Hematopoietic multipotent progenitor cell treated with erythropoietin and hydrocortisone succinate and interleukin-3 and kit ligand, for 17 days (in vitro differentiated cells): ENCODE measurements at places on chromosomes 5 and 9.

- DNase-seq = no peak
These were observed 15.3 kb downstream of the NOTCH1 start for GRCh38 chr9:136530461-136531089.

DNA sequence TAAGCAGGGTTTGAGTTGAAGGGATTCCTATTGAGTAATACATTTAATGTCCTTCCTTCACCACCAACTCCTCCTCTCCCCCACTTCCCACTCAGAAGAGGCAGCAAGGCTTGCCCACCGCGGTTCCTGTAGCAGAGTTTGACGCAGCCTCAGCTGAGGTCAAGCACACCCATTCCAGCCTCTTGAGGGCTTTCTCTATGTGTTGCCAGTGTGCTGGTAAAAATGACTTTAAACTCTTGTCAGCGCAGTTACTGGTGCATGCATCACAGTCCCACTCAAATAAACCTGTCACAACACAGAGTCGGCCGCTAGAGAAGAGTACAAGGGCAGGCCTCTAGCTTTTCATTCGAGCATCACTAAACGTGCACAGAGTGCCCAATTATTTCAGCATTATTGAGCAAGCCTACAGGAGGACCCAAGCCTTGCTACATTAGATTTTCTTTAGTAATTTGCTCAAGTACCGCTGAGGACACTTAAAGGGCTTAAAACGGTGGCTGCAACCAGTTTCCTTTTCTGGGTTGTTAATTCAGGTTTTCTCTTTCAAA, 79.6 kb downstream of the TLE4 start:
- no peak for DNase-seq

DNA sequence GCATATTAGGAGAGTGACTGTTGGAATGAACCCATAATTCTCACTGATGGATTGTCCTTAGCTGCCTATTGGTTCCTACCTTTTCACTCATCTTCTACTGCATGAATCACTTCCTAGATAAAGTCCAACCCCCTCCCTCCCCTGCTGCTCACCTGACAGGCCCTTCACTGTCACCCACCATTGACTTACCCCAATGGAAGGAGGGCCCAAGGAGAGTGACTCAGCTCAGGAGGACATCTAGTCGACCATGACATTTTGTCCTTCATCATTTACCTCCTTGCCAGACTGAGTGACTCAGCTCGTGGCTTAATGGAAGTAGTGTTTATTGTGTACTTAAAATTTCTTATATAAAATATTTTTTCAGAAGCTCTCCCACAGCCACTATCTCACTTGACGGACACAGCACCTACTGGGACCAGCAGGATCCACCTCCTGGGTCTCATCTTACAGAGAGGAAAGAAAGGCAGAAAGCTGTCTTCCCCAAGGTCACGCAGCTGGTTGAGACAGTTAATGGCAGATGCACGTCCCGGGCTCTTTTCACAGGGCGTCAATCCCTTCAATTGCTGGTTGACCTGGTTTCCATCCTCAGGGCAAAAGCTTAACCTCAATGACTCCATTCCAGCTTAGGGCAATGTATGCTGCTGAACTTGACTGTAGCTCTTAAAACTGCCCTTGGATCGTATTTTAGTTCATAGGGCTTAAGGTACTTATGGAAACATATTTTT, 142.3 kb downstream of the MARCHF11 start:
- no peak for DNase-seq

- no peak for DNase-seq
These were observed 87.0 kb upstream of the TLE1 start for GRCh38 chr9:81776390-81776789.

- DNase-seq = no peak
These were observed 3.9 kb upstream of the FBP1 start for GRCh38 chr9:94643176-94643575.

DNA sequence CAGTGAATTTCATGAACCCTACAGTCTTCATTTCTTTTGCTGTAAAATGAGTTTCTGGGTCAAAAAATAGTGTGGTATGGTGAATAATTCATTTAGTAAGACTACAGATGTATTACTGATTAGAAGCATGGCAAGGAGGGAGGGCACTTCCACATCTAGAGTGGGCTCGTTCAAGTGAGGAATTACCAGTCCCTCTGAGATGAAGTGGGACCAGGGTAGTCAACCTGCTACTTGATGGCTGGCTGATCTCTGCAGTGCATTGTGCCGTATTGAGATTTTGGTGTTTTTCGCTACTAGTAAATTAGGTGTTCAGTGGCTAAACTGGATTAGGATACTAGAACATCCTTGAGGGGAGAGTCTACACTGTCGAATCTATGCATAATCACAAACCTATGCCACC, 10.8 kb downstream of the CDC37L1 start:
- no peak for DNase-seq

GRCh38 chr5:117414926-117415325, 840.3 kb upstream of the SEMA6A start:
- no peak for DNase-seq

GRCh38 chr9:99595796-99596195, 225.9 kb upstream of the NR4A3 start:
- DNase-seq = no peak

DNA sequence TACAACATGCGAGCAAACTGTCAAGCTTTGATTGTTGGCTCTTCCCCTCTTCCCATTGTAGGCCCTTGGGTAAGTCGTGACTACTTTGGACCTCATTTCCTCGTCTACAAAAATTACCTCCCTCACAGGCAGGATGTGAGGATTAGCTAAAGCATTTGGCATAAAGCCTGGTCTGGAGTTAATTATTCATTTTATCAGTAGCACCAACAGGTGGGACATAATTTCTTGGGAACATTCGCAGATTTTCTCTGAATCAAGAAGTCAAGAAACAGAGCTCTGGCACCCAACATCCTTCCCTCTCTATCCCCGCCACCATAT, 39.9 kb upstream of the SEMA6A start:
- DNase-seq = no peak

DNA sequence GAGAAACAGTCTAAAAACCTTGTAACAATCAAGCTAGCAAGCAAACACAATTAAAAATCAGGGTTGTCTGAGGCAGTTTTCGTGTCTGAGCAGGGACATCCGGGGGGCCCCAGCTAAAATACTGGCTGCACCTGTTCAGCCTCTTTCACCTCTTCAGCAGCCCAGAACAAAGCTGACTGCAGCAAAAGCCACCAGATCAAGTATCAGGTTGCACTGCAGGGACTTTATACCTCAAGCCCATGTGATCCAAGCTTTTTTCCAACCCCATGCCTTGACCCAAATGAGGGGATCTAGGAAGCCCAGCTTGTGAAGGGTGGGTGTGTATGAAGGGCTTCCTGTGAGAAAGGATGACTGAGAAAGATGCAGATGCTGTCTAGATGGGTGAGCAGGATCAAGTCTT, 133.4 kb downstream of the SEMA6A start:
- DNase-seq = no peak

DNA sequence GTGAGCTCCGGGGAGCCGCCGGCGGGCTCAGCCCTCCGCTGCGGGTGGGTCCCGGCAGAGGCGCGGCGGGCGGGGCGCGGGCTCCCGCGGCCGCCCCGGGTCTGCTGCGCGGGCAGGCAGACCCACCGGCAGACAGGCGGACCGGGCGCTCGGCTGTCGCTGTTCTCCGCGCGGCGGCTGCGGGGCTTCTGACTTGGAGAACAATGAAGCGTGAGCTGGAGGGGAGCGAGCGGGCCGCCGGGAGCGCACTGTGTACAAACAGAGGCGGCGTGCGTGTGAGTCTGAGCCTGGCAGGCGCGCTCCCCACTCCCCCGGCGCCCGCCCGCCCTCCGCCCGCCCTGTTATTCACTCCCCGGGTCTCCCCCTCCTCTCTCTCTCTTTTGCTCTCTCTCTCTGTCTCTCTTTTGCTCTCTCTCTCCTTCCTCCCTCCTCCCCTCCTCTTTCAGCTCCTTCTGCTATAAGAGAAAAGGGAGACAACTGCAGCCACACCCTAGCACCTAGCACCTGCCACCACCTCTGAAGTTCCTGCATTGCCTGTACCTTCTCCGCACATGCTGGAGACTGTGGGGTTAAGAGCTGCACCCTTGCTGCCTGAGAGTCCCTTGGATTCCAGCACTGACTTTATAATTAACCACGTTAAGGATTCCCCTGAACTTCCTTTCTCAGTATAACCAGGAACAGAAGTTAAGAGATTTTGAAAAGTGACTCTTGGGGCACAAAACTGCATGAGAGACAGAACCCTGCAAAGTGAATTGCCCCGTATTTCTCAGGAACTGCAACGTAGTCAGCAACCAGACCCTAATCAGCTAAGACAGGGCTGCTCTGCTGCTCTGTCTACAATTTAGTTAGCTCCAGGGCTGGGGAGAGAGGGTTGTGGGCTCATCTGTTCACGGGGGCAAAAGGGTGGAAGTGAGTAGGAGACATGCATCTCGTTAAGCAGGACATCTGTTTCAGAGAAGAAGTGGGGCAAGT, at the start of gene EDIL3:
TSS of gene EDIL3 (minus strand) at position 277 of the 972 bp plus-strand sequence. CDS start 506 bp downstream, outside the sequence.
- no peak for DNase-seq

GRCh38 chr9:113350107-113350661, 843 bp downstream of the BSPRY start:
- peak; percentile 40 for DNase-seq

DNA sequence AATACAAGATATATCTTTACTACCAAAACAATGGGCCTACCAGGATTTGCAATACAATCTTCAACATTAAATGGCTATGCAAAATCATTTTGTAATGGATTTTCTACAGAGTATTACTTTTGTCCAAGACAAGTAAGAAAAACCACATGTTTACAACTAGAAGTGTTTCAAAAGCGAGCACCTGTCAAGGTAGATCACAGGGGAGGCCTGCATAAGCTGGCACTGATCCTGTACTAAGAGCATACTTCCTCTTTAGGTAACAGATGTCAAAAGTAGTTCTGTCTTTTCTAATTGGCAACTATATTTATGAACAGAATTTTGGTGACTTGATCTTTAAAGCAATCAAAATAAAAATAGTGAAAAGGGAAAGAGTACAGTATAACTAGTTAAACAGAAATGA, 249.0 kb downstream of the MLLT3 start:
- no peak for DNase-seq

DNA sequence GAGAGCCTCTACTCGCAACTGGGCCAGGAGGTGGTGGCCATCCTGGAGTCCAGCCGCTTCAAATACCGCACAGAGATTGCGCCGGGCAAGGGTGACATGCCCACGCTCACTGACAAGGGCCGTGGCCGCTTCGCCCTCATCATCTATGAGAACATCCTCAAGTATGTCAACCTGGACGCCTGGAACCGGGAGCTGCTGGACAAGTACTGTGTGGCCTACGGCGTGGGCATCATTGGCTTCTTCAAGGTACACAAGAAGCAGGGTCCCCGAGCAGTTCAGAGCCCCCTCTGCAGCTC, 13.5 kb downstream of the NDST1 start:
- DNase-seq = no peak
